ENCODE measurements at places on chromosomes 2 and 18. TPM values are rescaled to one million over a fixed set of nuclear protein-coding genes. Genes with fewer than 3 reads are reported as not detected.

- no peak for DNase-seq
Observed at GRCh38 chr2:28927878-28928277, 33.4 kb downstream of the WDR43 start.

GRCh38 chr2:100233061-100233460, 89.2 kb downstream of the LONRF2 start:
- DNase-seq: no peak

- DNase-seq: no peak
Observed at GRCh38 chr18:33541316-33541715, 36.7 kb upstream of the ASXL3 start.

GRCh38 chr18:61853855-61854254, 39.0 kb downstream of the RNF152 start:
- DNase-seq: no peak

DNA sequence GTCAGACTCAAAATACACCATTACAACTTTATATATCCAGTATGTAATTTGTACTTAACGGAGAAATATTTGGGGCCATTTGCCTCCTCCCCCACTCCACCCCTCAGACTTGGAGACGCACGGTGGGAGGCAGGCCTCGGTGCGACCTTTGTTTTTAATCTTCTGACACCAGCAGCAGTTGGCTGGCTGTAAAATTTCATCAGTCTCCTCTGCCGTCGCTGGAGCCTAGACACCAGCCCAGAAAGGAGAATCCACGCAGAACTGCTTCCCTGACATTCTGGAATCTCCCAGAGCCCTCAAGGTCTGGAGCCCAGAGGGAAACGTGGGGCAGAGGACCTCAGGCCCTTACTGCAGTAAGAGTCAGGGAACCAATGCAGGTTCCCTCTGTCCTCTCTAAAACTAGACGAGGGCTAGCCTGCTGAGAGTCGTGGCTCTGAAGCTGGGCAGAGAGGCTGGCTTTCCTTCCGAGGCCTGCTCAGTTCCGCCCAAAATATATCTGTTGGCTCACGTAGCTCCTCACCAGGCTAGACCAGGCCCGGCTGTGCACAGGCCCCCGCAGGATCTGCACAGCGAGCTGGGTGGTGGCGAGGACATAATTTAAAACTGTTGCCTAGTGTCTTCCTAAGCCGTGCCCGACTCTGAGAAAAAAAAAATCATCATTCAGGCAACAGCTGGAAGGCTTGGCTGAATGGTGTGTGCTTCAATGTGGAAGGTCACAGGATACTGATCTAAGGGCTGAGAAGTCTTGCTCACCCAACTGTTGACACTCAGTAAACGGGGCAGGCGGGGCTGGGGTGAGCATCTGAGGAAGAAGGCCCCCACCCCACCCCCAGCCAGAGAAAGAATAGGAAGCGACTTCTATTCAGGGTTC, 40.4 kb downstream of the EN1 start:
- no peak for DNase-seq

- DNase-seq: no peak
Observed at GRCh38 chr18:62085756-62086155, 101.1 kb downstream of the PIGN start.

DNA sequence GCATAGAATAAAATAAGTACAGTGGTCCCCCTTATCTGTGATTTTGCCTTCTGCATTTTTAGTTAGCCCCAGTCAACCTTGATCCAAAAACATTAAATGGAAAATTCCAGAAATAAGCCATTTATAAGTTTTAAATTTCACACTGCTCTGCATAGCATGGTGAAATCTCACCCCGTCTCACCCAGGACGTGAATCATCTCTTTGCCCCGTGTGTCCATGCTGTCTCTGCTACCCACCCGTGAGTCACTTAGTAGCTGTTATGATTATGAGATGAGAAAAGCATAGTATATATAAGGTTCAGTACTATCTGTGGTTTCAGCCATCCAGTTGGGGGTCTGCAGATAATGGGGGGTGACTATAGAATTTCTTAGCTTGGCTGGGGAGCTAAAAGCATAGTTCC, 67.3 kb downstream of the RHBDD1 start:
- no peak for DNase-seq

- no peak for DNase-seq
Observed at GRCh38 chr2:101307950-101308431, 510 bp downstream of the RNF149 start.

GRCh38 chr2:112182581-112183034, 44.4 kb downstream of the FBLN7 start:
- no peak for DNase-seq

- DNase-seq: no peak
Observed at GRCh38 chr18:56984731-56985130, 162.2 kb upstream of the BOD1L2 start.

DNA sequence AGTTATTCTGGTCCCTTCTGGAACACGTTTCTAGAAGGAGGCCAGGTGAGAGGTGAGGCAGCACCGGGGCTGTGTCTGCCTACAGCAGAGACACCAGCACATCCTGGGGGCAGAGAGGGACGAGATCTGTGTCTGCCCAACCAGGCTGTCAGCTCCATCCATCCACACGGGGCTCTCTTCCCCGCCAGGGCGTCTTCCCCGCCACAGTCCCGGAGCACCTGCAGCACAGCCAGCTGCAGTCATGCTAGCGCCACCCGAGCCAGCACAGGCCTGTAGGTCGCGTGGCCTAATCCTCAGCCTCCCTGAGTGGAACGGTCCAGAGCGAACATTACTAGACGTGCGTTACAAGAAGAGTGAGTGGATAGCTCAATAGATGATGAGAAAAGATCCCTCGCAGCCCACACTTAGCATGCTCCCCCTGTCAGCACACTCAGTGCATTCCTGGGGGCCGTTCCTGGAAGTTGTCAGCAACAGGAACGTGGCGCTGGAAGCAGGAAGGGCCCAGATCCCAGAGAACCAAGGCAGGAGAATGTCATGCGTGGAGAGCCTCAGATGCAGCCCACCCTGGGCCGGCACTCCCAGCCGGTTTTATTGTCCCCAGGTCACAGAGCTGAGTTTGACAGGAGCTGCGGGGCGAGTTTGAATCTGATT, 179.0 kb downstream of the TWIST2 start:
- DNase-seq: no peak

DNA sequence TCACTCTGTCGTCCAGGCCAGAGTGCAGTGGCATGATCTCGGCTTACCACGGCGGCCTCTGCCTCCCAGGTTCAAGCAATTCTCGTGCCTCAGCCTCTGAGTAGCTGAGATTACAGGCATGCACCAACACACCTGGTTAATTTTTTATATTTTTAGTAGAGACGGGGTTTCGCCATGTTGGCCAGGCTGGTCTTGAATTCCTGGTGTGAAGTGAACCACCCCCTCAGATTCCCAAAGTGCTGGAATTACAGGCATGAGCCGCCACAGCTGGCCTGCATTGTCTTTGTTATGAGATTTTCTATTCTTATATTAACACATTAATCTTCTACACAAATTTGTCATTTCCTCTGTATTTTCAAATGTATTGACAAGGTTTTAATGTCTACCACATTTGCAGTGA, 75.2 kb downstream of the SEPTIN10 start:
- no peak for DNase-seq

DNA sequence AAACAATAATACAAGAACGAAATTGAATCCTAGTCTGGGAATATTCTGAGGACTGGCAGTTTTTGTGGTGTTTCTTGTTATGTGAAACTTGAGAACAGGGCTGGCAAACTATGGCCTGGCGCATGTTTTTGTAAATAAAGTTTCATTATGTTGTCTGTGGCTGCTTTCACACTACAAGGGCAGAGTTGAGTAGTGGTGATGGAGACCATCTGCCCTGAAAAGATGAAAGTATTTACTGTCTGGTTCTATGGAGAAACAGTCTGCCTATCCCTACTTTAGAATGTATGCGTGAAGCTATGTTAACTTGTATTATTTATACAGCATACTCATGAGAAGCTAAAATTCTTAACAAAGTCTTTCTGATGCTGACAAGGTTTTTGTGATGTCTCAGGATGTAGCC, 351.9 kb downstream of the LRRTM1 start:
- DNase-seq: no peak

DNA sequence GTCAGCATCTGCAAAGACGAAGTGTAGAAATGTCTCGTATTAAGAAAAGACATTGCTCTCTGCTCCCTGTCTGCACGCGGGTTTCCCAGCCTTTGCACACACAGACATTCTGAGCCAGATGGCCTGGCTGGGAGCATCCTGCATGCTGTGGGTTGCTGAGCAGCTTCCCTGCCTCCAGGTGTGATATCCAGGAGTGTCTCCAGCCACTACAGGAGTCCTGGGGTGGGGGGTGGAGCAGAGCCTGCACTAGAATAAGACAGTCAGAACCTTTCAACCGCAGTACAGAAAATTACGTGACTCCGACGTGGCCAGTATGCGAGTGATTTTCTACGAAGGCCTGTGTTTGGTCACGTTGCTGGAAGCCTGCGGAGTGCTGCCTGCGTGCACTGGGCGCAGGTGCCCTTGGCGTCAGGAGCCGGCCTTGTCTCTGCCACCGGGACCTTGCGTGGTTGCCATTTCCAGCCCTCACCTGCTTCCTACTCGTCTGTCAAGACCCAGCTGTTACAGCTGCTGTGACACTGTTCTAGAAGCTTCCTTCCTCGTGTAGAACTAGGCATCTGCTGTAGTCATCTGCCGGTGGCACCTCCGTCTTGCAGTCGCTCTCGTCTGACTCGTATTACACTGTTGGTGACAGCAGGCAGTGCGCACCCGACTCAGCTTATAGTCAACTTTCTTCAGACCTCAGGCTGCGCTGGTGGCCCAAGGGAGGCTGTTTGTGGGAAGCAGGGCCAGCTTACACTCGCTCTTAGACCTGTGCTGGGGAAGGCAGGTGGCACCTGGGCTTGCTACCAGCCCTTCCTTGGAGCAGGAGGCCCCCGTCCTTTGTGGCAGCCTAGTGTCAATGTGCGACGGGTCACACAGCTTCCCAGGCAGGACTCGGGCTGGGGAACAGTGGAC, 11.2 kb downstream of the CTDP1 start:
- DNase-seq: no peak

- DNase-seq: no peak
Observed at GRCh38 chr2:241620419-241620769, 16.6 kb downstream of the THAP4 start.

- no peak for DNase-seq
Observed at GRCh38 chr2:55887351-55887750, 36.2 kb downstream of the EFEMP1 start.

DNA sequence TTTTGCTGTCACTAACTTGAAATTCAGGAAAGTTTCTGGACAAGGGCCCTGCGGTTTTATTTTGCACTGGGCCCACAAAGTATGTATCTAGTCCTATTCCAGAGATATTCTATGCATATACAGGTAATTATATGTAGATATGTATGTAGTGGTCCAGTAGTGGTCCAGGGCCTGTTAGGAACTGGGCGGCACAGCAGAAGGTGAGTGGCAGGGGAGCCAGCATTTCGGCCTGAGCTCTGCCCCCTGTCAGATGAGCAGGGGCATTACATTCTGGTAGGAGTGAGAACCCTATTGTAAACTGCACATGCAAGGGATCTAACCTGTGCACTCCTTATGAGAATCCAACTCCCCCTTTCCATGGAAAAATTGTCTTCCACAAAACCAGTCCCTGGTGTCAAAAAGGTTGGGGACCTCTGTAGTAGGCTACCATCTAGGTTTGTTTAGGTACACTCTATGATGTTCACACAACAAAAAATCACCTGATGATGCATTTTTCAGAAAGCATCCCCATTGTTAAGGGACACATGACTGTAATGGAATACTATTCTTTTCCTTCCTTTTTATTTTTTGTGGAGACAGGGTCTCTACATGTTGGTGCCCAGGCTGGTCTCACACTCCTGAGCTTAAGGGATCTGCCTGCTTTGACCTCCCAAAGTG, 2.8 kb upstream of the PPP4R3B start:
- no peak for DNase-seq

DNA sequence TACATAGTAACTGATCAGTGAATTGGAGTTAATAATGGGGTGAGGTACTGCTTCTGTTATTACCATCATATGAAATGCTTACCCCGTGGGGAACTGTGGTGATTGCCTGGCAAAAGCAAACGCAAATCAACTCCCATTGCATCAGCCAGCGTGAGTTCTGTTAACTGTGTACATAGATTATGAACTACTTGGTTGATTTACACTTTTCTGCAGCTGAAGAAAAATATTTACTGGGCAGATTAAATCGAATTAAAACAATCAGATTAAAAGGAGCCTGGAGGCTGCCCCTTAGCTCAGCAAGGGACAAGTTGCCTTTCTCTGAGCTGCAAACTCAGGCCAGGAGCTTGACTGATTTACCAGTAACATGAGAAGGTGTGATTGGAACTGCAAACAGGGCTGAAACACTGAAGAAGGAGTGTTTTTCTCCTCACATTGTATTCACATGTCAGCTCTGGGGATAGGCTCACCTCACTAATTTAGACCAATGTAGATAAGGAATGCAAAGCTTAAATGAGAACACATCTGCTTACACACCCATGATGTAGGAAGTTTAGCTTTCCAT, 220.1 kb downstream of the OSR1 start:
- no peak for DNase-seq

NPHP1 gene
- total RNA-seq: 2.4 TPM

WDR35 gene
- total RNA-seq: 8.0 TPM

POTEC gene
- not detected for total RNA-seq

C2orf15 gene
- total RNA-seq: 0.95 TPM

PLCD4 gene
- total RNA-seq: 1.7 TPM

MROH2A gene
- not detected for total RNA-seq

NYAP2 gene
- total RNA-seq: not detected

REG3A gene
- not detected for total RNA-seq

RIOK3 gene
- total RNA-seq: 59.4 TPM

VIT gene
- total RNA-seq: 20.4 TPM

ACADL gene
- total RNA-seq: 9.7 TPM

IL36G gene
- total RNA-seq: not detected

Measured in omental fat pad (tissue), 4 donors.